Nephron progenitor cell (in vitro differentiated cells): ENCODE measurements at places on chromosomes 3 and 15.

DNA sequence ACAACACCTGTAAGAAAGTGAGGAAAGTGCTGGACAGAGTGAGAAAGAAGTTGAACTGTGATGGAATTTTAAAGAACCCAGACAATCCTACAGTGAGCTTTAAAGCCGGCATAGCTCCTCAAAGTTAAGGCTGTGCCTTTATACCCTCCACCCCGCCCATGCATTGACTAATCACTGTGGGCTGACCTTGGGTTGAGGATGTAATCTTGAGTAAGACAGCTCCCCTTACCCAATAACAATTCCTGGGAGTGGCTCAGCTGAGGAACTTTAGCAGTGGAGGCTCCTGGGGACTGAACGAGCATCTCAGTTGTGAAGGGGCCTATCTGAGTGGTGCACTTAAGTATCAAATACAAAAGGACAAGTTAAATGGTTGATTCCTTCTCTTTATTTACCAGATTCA lies 35.7 kb upstream of the ZNF770 start:
- no peak for DNase-seq

GRCh38 chr3:76203578-76203977 lies 418.2 kb upstream of the ZNF717 start:
- DNase-seq, result no peak

DNA sequence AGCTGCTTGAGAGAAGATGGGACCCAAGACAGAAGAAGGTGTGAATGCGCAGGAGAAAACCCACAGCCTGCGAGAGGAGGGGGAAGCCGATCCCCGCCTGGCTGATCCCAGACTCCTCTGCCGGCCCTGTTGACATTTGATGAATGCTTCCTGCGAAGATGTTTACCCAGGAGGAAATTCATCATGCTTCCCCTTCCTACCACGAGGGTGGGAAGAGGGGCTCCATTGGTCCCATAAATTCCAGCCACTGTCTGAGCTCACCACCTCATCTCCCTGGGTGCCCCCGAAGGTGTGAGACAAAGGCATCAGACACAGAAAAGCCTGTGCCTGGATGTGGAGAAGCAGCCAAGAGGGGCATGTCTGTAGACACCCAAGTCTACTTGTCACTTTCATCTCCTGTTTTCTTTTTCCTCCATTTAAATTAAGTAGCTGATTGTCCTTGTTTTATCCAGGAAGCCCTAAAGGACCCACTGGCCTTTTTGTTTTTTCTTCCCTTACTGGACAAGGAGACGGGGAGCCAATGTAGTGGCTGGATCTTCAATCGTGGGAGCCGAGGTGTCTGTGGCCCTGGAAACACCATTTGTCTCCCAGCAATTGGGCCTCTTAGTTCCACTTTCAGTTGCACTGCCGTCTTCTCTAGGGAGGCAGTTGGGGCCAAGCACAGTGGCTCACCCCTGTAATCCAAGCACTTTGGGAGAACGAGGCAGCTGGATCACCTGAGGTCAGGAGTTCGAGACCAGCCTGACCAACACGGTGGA lies 95.3 kb upstream of the HES1 start:
- DNase-seq, result peak; percentile 53

DNA sequence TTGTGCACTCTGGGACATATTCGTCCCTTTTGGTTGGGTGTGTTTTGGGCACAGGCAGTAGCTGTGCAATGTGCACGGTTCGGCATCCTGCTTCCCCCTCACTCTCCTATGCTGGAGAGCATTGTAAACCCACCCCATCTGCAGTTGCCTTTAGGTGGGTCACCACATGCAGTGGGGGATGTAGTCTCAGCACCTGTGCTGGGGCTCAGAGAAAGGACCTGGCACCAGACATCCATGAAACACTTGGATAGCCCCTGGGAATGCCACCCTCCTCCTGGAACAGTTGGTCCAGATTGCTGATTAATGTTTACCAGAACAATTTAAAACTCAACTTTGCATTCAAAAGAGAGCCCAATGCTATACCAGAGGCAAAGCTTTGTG lies 123.9 kb upstream of the MEF2A start:
- DNase-seq, result no peak

GRCh38 chr3:20186600-20187004 lies 596 bp upstream of the SGO1 start:
- DNase-seq, result peak; percentile 4

GRCh38 chr15:83866692-83867091 lies 212.8 kb downstream of the ADAMTSL3 start:
- DNase-seq, result no peak
